EL (cell line): ENCODE measurements at places on chromosomes 11 and 22.

DNA sequence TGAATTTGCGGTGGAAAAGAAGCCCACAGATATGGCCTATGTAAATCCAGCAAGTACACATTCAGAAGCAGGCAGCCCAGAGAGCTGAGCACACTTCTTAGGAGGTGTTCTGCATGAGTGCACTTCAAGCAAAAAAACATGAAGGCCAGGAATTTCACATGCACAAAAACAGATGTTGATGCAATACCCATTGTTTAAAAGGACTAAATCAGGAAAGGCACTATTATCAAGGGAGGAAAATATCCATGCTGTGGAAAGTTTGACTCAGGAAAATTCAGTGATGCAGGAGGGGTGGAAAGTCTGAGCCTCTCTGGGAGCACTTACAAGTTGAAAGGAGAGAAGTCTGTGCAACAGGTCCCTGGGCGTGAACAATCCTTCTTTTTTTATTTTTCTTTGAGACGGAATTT, 15.8 kb upstream of the CARS1 start:
- no peak for DNase-seq

GRCh38 chr11:72771507-72771906, 19.3 kb upstream of the ARAP1 start:
- DNase-seq, result peak; percentile 74

GRCh38 chr11:48105096-48105990, 111.3 kb upstream of the OR4B1 start:
- no peak for DNase-seq

DNA sequence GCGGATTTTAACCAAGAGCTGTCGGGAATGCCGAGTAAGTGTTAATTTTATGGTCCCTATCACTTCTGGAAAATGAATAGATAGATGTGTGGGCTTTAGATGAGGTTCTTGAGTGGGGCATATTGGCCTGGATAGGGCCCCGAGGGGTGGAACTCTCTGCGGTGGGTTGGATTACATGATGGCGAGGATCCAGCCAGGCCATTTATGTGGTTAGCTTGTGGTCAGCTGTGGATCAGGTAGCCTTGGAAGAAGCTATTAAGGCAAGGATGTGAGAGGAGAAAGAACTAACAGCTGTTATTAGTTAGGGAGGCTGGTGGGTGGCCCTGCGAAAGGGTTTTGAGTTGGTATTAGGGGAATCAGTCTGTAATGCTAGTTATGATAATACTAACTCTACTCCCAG, 268.4 kb downstream of the NELL1 start:
- DNase-seq, result no peak

- DNase-seq, result no peak
Measured at GRCh38 chr11:16806791-16807190, 68.3 kb downstream of the C11orf58 start.

GRCh38 chr11:109728056-109728455, 306.1 kb downstream of the C11orf87 start:
- DNase-seq, result peak; percentile 36

GRCh38 chr22:43833286-43834240, 21.5 kb upstream of the EFCAB6 start:
- no peak for DNase-seq
